ENCODE measurements at places on chromosomes 4 and X.

DNA sequence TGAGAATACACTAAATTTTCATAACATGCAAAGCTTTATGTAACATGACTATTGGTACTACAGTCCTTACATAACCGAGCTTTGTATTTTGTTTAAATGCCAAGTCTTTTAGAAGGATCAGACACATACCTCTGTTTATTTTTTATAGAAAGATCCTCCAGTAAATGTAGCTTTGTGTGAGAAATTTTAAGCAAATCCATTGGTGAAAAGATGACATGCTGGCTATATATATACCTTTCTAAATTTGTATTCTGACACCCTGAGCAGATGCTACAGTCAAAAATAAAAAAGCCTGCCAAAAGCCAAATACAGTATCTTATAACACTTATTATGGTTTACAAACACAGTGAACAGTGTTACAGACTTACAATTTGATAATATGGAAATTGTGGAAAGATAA, at the start of gene YIPF7:
Gene YIPF7 (minus strand): TSS at position 201 of the 400 bp plus-strand sequence. CDS start 1,525 bp downstream, outside the sequence.
- DNase-seq = no peak

DNA sequence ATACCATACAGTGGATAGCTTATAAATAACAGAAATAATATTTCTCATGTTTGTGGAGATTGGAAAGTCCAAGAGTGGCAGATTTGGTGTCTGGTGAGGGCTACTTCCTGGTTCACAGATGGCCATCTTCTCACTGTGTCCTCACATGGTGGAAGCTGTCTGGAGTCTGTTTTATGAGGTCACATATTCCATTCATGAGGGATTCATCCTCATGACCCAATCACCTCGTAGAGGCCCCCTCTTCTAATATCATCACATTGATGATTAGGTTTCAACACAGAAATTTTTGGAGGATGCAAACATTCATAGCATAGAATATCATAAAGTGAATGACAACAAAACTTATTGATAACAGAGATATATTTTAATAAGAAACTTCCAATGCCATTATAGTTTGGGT, 568.0 kb downstream of the STIM2 start:
- no peak for DNase-seq

- DNase-seq = no peak
Measured at GRCh38 chr4:997375-998071, 4.3 kb upstream of the SLC26A1 start.

DNA sequence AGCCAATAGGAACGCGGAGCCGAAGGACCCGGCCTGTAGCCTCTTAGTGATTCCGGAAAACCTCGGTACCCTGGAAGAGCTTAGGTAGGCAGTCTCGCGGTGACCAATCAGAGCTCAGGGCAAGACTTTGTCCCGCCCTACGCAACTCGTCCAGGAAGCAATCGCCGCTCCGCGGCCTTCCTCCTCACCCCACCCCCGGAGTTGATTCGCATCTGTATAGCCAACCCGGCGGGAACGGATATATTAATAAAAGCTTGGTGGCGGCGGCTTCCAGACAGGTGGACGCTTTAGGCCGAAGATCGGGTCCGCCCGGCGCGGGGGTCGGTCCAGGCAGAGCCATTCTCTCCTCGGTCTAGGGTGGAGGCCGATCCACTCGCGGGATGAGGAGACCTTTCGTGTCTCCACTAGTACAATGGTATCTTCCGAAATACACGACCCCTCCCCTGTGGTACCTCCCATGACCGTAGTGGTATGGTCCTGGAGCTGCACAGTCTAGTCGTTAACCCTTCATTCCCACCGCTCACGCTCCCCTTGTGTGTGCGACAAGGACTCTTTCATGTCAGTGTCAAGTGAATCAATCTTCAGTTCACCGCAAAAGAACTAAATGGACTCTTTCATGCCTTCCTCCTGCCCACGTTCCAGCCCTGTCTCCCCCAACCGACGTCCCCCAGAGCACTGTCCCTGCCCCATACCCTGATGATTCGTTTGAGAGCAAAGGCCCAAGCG, 24.2 kb upstream of the GLOD5 start:
- DNase-seq = peak; percentile 58

DNA sequence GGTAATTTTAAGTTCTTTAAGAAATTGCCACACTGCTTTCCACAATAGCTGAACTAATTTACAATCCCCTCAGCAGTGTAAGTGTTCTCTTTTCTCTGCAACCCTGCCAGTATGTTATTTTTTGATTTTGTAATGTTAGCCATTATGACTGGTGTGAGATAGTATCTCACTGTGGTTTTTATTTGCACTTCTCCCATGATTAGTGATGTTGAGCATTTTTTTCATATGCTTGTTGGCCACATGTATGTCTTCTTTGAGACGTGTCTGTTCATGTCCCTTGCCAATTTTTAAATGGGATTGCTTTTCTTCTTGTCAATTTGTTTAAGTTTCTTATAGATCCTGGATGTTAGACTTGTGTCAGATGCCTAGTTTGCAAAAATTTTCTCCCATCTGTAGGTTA, 86.1 kb downstream of the BMP3 start:
- DNase-seq = no peak

- DNase-seq = no peak
Measured at GRCh38 chrX:130109429-130110378, 593 bp downstream of the ELF4 start.

- DNase-seq = no peak
Measured at GRCh38 chr4:115972967-115973366, 859.5 kb upstream of the NDST4 start.

DNA sequence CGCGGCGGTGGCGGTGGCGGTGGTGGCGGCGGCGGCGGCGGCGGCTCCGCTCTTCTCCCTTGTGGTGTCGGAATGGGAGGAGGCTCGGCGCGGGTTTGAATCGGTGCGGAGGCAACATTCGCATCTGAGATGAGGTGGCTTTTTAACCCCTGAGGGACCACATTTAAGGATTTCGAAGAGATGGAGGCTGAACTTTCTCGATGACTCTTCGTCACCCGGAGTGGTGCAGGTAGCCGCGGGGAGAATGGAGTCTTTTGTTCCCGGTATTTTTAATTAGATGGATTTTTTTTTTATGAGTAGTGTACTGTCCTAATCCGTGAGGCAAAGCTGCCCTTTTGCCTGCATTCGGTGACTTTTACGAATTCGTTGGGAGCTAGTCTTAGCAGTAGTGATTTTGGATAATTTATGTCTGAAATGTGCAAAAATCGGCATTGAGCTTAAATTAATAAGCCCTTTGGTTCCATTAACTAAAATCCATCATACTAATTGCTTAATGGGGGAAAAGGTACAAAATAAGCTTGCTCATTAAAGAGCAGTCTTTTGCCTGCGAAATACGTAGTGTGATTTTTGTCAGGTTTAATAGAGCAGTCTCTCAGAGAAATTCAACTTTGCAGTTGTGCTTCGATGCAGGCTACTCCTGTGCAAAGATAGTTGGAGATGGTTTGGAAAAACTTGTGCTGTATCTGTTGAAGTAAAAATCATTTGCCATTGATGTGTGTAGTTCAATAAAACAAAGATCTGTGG, 206.2 kb downstream of the TENM3 start:
- no peak for DNase-seq

DNA sequence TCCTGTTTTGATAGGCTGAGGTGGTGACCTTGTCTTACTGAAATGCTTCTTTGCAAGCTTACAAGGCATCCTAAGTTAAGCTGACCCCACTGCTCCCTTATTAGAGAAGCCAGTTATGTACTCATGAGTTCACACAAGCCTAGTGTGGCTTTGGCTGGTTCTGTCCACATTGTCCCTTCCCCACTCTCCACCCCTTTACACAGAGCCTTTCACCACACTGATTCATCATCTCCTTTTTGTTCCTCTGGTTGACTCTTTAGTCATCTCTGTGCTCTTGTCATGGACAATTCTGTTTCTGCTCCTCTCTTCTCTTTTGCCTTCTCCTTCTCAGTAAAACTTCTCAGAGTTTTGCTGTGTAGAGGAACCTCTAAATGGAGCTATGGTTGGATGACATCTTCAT, 4.9 kb downstream of the CHRNA9 start:
- DNase-seq = no peak

GRCh38 chr4:87046121-87046551, 111.3 kb downstream of the AFF1 start:
- DNase-seq = no peak

DNA sequence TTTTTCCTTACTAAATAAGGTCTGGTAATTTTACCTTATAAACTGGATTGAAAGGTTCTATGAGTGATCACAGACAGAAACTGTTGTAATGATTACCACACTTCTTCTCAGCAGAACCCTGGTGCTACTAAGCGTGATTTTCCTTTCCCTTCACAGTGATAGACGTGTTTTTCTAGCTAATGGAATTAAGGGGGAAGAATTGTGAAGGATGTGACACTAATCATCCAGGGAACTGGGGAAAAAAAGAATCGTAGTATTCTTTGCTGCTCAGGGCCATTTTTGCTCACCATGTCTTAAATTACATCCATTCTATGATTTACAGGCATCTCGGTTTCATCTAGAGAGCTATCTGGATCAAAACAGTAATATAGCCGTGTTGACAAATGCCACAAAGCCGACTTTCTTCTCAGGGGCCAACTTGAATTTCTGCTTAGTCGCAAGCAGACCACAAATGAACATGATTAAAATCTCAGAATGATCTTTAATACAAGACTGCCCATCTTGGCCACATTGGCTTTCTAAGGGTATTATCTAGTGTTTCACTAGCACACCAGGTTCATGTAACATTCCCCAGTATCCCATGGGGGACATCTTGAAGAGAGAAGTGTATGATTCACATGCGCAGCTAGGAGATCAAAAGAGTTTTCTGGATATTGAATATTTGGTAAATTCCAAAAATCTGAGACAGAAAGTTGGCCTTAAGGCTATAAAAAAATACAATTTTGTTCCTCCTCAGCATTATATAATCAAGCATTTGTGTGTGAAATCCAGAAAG, 154.0 kb downstream of the UGT8 start:
- no peak for DNase-seq

DNA sequence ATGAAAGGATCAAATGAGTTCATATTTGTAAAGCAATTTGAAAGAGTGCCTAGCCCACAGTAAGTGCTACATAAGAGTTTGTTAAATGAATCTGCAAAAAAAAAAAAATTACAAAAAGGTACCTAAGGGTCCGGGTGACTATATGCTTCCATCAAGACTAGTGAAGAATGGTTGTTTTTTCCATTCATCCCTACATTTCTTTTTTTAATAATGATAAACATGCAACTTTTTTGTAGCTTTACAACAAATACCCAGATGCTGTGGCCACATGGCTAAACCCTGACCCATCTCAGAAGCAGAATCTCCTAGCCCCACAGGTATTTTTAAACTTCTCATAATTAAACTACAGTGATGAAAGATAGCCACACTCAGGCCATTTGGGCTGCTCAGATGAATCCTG, 4.3 kb downstream of the SPP1 start:
- DNase-seq = no peak

DNA sequence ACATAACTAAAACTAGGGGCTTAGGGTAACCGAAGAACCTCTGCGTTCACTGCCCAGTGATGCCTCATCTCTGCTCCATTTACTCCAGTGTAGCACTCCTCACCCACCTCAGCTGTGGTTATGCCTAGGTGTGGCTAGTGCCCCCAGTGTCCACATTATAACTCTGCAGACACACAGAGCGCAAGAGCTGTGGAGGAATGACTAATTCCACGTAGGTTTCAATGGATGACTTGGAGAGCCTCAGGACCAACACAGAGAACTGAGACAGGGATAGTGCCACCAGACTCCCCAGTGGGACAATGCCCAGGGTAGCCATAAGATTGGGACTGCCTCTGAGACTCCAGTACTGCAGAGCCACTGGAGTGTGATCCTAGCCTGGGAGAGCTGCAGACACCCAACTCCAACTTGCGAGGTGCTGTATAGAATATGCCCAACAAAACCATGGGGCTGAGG, 542.4 kb upstream of the DIPK2B start:
- DNase-seq = no peak

DNA sequence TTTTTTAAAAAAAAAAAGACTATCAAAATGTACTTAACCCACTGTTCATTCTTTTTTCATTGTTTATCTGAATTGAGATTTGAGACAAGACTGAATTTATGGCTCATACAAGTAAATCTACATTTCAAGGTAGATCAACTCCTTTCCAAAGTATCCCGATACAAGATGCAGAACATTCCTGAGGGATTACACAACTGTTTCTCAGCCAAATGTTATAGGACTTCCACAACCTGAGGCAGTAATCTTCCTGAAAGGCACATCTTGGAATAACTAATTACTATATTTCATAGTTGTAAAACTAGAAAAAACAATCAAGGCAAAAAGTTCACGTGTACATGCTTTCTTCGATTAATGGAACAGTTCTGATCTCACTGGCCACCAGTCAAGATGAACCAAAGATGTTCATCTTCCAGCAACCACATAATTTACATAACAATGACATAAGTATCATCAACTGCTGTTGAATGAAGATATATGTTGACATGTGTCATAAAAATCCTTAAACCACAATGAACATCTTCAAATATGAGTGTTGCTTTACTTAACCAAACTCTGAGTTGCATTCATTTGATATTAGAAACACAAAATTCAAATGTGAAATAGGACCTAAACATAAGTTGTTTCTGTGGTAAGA, 225.2 kb upstream of the DKK2 start:
- no peak for DNase-seq

GRCh38 chrX:19810802-19811201, 76.6 kb downstream of the SH3KBP1 start:
- no peak for DNase-seq

GRCh38 chrX:115900425-115900824, 270.1 kb upstream of the AGTR2 start:
- no peak for DNase-seq

GRCh38 chr4:40656201-40656863, 26.7 kb upstream of the RBM47 start:
- DNase-seq = no peak

DNA sequence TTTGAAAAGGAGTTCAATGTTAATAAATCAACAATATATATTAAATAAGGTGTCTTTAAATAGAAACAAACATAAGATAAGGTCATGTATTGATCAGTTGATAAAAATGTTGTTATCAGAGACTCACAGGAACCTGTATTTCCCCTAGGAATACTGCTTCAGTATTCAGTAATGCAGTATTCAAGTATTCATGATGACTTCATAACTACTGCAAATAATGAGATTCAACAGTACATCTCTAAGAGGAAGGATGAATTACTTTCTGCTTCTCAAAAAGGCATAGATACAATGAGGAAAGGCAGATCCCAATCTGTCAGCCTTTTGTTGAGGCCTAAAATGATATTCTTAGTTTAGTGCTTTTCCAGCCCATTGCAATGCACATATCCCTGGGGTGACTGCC, 73.7 kb downstream of the MAGEB17 start:
- DNase-seq = no peak

GRCh38 chr4:169652535-169652934, 32.2 kb downstream of the CLCN3 start:
- DNase-seq = no peak

- DNase-seq = no peak
Measured at GRCh38 chrX:1427756-1428155, 25.0 kb downstream of the ASMTL start.

DNA sequence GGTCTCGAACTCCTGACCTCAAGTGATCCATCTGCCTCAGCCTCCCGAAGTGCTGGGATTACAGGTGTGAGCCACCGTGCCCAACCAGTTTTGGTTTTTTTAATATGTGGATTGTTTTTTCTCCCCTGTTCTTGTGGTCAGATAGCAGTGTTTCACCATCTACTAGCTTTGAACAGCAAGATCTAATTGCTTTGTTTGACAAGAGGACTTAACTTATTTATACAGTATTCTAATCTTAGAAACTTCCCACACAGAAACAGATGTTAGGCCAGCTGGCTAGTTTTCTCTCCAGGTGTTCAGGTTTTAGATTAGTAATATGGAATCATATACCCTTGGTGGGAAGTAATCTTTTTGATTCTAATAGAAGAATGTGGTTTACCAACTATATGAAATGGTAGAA, 12.9 kb downstream of the ING2 start:
- DNase-seq = no peak

- no peak for DNase-seq
Measured at GRCh38 chr4:186724058-186724863, 605 bp upstream of the FAT1 start.
